NCI-H1436 treated with DMSO at 0.1 percent for 48 hours (cell line): ENCODE measurements at places on chromosomes 7 and 10.

DNA sequence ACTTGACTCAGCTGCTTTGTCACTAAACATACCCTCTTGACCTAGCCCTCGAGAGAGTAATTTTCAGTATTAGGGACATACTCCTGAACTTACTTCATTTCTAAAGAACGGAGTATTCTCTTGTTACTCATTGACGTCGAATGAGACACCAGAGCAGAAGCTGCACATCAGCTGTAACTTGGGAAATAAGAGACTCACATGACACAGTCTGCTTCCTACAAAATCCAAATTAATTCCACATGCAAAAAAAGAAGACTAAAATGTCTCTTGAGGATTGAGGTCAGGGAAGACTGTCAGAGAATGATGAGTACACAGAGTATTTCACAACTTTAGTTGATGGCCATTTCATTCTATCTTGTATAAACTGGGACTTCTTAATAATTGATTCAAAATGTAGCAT lies 114.7 kb upstream of the EGFR start:
- no peak for DNase-seq

DNA sequence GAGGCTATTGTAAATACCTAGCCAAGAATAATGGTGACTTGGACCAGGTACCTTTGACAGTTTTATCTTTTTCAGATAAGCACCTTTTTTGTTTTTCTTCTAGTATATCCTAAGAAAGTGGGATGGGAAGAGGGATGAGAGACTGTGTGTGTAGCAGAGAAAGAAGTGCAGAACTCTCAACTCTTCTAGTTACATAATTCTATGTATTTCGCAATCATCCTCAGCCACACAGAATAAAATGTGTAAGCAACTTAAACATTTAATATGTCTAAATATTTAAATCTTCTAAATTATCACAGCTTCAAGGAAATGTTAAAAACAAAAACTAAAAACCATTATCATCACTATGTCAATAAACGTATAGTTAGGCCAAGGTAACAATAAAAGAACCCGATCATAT lies 42.6 kb upstream of the GSAP start:
- DNase-seq, result no peak

DNA sequence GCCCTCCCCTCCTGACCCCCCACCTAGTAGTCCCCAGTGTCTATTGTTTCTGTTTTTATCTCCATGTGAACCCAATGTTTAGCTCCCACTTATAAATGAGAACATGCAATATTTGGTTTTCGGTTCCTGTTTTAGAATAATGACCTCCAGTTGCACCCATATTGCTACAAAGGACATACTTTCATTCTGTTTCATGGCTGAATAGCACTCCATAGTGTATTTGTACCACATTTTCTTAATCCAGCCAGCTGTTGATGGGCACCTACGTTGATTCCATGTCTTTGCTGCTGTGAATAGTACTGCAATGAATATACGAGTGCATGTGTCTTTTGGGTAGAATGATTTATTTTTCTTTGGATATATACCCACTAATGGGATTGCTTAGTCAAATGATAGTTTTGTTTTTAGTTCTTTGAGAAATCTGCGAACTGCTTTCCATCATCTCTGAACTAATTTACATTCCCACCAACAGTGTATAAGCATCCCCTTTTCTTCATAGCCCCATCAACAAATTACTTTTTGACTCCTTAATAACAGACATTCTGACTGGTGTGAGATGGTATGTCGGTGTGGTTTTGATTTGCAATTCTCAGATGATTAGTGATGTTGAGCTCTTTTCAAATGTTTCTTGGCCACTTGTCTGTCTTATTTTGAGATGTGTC lies 128.4 kb upstream of the PHYHIPL start:
- DNase-seq, result no peak

DNA sequence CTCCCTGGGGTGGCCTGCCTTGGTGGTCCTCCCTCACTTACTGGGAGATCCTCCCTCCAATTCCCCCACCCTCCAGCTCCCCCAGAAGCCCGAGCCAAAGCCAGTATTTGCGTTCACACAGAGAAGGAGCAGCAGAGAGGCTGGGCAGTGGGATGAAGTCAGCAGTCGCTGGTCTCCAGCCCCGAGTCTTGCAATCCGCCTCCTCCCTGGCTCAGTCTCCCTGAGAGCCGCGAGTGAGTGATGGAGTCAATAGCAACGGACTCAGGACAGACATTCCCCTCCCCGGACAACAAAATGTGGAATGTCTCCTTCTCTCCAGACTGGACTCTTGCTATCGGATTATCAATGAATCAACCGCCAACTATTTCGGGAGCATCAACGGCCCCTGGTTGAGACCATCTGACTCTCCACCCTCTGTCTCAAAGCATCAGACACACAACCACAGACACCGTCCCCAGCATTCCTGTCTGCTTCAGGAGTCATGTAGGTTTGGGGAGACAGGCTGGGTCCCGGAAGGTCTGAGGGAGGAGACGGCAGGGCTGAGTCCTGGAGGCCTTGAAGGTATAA lies 178.4 kb downstream of the SH3PXD2A start:
- no peak for DNase-seq

DNA sequence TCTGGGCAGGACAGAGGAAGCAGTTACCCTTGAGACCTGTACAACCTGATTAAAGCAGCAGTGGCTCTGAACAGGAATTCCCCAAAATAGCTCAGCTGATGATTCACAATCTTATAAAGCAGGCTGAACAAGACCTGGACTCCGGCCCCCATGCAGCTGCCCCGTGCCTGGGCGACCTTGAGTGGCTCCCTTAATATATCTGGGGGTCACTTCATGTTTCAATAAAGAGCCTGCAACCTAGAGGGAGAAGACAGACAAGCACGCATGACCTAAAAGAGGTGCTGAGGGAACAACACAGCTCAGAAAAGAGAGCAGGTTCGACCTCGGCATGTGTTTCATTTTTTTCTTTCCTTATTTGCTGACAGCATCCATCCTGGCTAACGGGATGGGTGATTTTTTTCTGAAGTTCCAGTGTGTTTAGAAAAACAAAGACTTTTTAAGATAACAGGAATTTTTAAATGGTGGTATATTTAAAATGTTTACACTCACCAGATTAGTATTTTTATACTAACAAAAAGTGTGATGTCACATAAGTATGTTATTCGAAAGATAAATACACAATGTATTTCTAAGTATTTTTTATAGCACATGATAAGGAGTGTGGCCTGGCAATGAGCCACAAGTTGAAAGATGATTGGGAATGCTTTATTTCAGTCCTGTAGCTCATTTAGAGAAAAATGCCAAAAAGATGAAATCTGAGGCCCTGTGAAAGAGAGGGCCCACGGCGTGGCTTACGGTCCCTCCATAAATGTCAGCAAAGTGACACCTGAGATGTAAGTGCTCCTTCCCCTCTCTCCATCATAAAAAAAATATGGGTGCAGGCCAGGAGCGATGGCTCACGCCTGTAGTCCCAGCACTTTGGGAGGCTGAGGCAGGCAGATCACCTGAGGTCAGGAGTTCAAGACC lies 161.3 kb downstream of the SLIT1 start:
- DNase-seq, result no peak

DNA sequence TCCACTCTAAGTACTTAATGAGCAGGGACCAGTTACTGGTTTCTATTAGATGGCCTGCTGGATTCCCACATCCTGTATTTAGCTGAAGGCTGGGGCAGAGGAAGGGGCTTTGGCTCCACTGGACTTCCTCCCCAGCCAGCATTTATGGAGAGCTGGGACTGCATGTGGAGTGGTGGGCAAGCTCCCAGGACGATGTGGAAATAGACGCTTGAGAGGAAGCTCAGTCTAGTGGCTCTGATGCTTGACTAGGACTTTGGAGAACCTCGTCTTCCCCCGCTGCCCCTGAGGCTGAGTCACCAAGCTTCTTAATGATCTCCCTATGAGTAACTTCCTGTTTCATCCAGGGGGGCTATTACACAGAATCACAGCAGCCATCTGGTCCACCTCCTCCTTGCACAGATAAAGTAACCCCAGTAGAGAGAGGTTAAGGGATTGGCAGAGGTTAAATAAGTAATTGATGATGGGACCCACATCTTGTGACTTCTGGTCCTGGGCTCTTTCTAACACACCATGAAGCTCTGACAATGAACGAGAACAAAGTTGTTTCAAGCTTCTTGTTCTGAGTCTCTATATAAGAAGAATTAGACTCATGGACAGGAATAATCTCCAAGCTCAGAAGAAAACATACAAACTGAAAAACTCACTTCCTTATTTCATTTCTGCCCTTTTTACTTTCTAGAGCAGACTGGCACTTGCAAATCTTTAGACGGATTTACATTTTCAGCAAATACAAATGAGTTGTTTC lies 126.2 kb downstream of the PRPF18 start:
- DNase-seq, result no peak

- DNase-seq, result no peak
These were observed 214.3 kb downstream of the FANK1 start for GRCh38 chr10:126110489-126111180.

DNA sequence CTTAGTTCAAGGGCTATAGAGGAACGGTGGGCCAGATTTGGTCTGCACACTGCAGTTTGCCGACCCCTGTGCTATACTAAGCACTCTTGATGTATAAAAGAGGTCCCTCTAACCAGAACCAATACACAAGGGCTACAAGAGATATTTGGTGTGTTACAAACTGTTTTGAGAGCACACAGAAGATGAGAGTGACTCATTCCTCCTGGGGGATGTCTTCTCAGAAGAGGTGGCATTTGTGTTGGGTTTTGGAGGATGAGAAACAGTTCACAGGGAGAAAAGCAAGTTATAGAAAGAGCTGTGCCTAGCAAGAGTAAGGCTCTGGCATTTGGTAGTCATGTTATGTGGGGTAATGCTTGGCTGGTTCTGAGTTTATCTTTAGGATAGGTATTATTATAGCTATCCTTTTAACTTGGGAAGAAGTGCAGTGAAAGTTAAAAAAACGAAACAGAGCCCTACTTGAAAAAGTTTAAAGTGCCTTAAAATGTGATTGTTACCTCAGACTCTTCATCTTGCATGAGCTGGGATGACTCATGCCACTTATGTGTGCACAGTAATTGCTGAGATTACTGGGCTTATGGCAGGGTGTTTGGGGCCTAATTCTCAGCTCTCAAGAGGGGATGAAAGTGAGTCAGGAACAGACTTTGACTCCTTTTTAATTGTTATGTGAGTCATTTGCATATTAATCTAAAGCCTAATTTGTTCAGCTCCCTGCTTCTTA lies 160.4 kb downstream of the KIF20B start:
- DNase-seq, result no peak

DNA sequence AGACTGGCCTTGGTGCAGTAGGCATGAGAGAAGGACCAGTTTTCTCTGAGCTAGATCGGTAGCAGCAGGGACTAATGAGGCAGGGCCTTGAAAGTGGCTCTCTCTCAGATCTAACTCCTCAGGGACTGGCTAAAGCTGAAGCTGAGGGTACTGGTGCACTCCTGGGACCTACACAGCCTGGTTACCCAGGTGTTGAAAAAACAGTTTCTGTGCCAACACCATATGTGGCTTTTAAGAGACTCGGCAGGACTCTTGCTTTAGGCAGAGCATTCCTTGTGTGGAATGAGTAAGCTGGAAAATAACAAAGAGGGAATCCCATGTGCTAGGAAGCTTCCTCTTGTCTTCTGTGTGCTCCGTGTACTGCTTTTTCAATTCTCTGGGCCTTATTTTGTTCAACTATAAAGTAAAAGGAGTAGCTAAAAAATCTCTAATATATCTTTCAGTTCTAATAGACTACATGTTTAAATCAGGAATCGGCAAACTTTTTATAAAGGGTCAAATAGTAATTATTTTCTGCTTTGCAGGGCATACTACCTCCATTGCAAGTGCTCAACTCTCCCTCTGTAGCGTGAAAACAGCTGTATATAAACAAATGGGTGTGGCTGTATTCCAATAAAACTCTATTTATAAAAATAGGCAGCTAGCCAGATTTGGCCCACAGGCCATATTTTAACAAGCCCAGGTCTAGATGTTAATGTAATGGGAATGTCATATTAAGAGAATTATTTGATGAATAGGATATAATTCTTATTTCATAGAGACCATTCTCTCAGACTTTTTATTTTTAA lies 186.1 kb upstream of the KAT6B start:
- DNase-seq, result peak; percentile 79

DNA sequence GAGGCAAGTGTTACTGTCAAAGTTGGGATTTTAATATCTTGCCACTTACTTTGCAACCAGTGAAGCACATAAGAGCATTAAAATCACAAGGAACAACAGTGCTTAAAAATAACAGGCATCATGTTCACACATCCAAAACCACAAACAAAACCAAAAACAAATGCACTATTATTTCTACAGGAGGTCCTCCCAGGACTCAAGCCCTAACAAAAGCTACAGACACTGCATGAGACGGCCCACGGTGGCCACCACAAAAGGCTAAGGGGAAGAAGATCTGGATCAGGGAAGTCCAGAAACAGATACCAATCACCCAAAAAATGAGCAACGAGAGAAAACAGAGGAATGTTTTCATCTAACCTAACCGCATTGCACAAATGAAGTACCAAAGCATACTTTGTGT lies 158.4 kb downstream of the ZMYND11 start:
- no peak for DNase-seq

- no peak for DNase-seq
These were observed 1174.6 kb upstream of the C7orf33 start for GRCh38 chr7:147415991-147416390.

- DNase-seq, result no peak
These were observed 30.4 kb downstream of the KLRG2 start for GRCh38 chr7:139452958-139453672.

GRCh38 chr10:1746796-1747195 lies 9.5 kb upstream of the ADARB2 start:
- DNase-seq, result no peak

- no peak for DNase-seq
These were observed 84.1 kb upstream of the PLPP4 start for GRCh38 chr10:120372917-120373316.
